RCC 7860 (cell line): ENCODE measurements at places on chromosomes 7 and 10.

DNA sequence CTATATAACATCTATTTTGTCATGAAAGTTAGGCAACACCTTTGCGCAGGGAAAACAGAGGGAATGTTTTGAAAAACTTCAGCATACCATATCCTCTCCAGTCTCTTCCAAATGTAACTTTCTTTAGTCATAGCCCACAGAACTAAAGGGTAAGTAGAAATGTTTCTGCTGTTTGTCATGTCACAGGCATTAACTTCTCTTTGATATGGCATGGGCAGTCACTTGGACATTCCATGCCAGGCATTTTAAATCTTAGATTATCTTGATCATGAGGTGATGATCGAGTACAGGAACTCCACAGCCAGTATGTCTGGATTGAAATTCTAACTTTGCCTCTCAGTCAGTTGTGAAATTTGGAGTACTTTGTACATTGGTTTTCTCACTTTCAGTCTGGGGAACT is 27.5 kb upstream of the ETV1 start:
- no peak for DNase-seq

DNA sequence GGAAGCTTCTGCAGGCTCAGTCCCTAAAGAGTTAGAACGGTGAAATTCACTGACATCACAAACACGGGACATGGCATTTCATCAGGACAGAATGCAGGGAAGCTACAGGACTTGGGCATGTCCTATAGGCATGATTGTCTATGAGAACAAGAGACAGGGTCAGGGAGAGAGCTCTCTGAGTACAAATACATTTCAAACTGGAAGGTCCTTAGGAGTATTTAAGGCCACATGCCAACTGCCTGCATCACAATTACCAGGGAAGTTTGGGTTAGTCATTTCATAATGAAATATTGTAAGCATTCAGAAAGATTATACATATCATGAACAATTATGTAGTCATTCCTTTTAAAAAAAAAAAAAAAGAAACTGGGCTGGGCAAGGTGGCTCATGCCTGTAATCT is 71.3 kb downstream of the CREB3L2 start:
- DNase-seq, result peak; percentile 89

- DNase-seq, result no peak
Measured at GRCh38 chr7:100726996-100727761, 6.2 kb upstream of the ZAN start.

DNA sequence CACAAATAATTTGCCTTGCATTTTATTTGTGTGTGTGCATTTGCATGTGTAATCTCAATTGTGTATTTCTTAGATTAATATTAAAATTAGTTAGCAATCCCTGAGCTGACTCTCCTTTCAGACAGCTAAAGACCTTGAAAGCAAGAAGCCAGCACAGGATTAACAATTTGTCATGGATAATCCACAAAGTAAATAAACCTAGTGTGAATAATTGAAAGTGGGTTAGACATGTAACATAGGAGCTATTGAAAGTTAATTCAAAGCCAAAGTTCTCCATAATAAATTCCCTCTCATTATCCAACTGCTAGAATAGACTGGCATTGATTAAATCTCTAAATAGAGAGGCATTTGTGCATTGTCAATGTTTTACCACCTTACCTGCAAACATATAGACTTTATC is 326.1 kb downstream of the PLXDC2 start:
- no peak for DNase-seq

DNA sequence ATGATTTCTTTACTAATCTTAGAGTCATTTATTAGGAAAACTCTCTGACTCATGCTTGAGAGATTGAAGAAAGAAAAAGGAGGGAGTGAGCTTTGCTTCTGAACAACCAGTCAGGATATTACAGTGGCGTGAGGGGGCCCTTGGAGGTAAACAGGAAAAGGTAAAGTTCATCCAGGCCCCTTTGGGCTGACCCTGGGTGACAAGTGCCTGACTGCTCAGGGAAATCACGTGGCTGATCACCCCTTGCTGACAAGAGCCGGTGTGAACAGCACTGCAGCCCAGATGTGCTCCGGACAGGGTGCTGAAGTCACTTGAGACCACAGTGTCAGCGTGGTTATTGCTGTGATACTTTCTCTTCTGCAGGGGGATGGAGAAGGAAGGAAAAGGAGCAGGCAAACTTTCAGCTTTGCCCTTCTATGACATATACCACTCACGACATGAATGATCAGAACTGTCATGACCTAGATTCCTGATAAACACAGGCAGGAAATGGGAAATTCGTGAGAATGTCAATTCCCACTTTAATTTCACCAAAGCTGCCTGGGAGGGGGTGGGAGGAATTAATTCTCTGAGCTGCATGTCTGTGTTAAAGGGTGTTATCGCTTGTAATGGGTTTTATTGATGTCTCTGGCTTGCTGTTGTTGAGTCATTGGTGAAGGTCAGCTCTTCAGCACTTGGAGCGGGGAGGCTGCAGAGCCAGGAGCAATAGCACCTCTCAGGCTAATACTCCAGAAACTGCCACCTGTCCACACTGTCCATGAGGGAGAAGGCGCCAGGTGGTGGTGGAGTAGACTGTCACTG is 139.8 kb upstream of the AOAH start:
- DNase-seq, result no peak

DNA sequence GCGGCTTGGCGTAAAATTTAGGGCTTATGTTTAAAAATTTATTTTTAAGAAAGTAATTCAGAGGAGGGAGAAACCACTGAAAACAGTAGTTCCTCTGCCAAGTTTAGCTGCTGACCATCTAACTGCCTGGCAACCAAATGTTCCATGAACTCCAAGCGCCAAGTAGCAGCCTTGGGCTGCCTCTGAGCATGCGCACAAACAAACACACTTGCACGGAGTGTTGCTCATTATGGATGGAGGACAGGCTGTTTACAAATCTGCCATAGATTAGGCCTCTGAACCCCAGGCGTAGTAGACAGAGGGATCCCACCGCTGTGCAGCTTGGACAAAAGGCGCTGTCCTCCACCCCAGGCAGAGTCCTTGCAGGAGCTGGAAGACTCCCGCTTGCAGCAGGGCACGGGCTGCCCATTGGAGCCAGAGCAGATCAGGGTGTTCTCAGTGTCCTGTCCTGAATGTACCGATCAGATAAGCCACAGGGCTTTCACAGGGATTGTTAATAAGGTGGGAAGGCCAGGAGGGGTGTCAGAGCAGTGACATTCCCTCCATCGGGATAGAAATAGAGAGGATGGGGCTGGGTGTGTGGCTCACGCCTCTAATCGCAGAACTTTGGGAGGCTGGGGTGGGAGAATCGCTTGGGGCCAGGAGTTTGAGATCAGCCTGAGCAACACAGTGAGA is 47.7 kb upstream of the LYZL1 start:
- no peak for DNase-seq

GRCh38 chr7:25389489-25390106 is 161.3 kb upstream of the NPVF start:
- DNase-seq, result peak; percentile 55

DNA sequence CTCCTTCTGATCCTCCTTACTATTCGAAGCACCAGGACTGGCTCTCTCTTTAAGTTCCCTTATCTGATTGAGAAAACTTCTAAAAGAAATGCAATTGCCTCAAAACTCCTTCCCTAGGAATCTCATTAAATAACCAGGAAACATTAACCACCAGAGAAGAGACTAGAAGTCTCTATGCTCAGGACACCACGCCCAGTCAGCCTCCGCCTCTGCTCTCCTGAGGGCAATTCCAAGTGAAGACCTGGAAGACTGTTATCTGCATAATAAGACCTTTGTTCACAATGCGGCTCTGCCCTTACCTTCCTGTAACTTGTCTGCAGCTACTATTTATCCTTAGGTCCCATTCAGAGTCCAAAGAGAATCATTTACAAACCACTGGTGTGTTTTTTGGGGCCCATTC is 78.8 kb downstream of the ELMO1 start:
- DNase-seq, result no peak
